ENCODE measurements at places on chromosomes 7 and 10.
A peak's percentile ranks its signal among the peaks of the same experiment; 100 is the strongest.

- no peaks in the 10 kb centered on the region for H3K36me3 ChIP-seq
- DNase-seq, result no peak
- H3K4me1 ChIP-seq, result no peaks in the 10 kb centered on the region
- H3K27me3 ChIP-seq, result no peaks in the 10 kb centered on the region
- no peak overlapping the region for H3K27ac ChIP-seq
- no peak overlapping the region for H3K4me3 ChIP-seq
Measured at GRCh38 chr7:19066170-19066569, 51.3 kb downstream of the TWIST1 start.

DNA sequence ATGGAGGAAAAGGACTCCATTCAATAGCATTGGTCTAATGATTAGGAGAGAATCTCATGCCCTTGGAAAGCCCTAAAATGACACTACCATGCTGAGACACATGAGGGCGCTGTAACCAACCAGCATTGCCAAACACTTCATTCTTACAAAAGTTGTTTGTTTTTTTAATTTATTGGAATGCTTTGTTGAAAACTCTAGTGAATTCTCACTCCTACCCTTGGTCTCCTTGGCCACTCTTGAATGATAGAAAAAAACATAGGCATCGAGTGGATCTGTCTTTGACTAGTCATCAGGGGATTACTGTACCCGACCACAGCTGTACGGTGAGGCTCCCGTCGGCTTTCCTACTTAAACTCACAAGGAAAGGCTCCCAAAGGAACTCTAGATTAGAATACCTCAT is 29.3 kb upstream of the ADD3 start:
- no peak overlapping the region for H3K4me3 ChIP-seq
- H3K27me3 ChIP-seq, result no peaks in the 10 kb centered on the region
- peak overlapping the region; percentile 20 for H3K27ac ChIP-seq
- H3K36me3 ChIP-seq, result no peaks in the 10 kb centered on the region
- DNase-seq, result peak; percentile 46

DNA sequence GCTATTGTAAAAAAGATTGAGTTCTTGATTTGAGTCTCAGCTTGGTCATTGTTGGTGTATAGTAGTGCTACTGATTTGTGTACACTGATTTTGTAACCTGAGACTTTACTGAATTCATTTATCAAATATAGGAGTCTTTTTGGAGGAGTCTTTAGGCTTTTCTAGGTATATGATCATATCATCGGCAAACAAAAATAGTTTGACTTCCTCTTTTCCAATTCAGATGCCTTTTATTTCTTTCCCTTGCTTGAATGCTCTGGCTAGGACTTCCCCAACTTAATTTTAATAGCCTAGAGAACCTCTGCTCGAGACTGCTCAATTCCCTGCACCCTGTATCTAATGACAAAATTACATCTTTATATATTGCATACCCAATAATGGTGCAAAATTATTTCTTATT is 154.4 kb downstream of the CCDC7 start:
- no peak overlapping the region for H3K4me3 ChIP-seq
- H3K27ac ChIP-seq, result no peak overlapping the region
- H3K36me3 ChIP-seq, result no peaks in the 10 kb centered on the region

- DNase-seq, result peak; percentile 81
- H3K36me3 ChIP-seq, result no peaks in the 10 kb centered on the region
- H3K4me1 ChIP-seq, result peaks cover 10% of the 10 kb centered on the region
Measured at GRCh38 chr7:47379629-47380324, 202.1 kb downstream of the TNS3 start.

DNA sequence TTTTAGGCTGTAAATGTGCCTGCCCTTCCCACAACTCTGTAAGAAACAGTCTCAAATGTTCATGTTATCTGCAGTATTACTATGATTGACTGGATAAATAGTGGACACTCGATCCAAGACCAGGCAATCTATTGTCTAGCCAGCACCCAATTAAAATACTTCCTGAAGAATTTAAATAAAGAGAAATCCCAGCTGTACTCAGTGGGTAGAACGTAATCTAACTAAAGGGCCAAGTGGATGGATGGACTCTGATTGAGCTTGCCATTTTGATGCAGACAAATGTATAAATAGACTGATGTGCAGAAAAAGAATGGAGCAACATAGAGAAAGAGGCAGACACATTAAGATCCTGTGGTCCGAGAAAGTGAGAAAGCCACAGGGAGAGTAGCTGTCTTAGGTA is 158.0 kb downstream of the IPMK start:
- no peaks in the 10 kb centered on the region for H3K27me3 ChIP-seq
- no peaks in the 10 kb centered on the region for H3K36me3 ChIP-seq
- no peak overlapping the region for H3K27ac ChIP-seq
- no peaks in the 10 kb centered on the region for H3K4me1 ChIP-seq

GRCh38 chr10:33164060-33164709 is 170.3 kb downstream of the NRP1 start:
- H3K4me1 ChIP-seq, result no peaks in the 10 kb centered on the region
- H3K27ac ChIP-seq, result no peak overlapping the region
- H3K4me3 ChIP-seq, result no peak overlapping the region
- no peaks in the 10 kb centered on the region for H3K27me3 ChIP-seq

DNA sequence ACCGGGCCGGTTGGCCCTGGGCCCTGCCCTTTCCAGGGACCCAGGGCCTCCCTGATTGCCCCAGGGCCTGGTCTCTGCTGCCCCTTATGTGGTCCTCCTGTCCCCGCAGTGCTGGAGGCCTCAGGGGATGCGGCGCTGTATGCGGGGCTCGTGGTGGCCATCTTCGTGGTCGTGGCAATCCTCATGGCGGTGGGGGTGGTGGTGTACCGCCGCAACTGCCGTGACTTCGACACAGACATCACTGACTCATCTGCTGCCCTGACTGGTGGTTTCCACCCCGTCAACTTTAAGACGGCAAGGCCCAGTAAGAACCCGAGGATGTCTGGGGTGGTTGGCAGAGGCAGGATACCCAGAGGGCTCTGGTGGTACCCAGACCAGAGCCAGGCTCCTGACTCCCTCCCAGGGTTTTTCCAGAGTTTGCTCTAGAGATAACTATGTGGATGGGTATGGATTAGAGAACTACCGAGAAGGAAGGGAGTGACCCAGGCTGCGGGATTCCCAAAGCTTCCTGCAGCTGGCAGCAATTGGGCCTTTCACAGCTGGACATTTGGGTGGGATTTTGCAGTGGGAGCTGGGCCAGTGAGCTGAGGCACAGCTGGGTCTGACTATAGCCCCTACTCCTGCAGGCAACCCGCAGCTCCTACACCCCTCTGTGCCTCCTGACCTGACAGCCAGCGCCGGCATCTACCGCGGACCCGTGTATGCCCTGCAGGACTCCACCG is 28.1 kb upstream of the SLC29A3 start:
- peaks cover 9% of the 10 kb centered on the region for H3K4me1 ChIP-seq
- H3K36me3 ChIP-seq, result no peaks in the 10 kb centered on the region
- no peak overlapping the region for H3K27ac ChIP-seq
- H3K4me3 ChIP-seq, result no peak overlapping the region
- no peaks in the 10 kb centered on the region for H3K27me3 ChIP-seq

- H3K4me3 ChIP-seq, result no peak overlapping the region
- no peaks in the 10 kb centered on the region for H3K36me3 ChIP-seq
- DNase-seq, result no peak
- H3K4me1 ChIP-seq, result no peaks in the 10 kb centered on the region
- H3K27ac ChIP-seq, result no peak overlapping the region
Measured at GRCh38 chr7:44920119-44920518, 34.8 kb upstream of the PURB start.

GRCh38 chr7:137146552-137147337 is 196.8 kb downstream of the PTN start:
- H3K4me1 ChIP-seq, result no peaks in the 10 kb centered on the region
- no peaks in the 10 kb centered on the region for H3K36me3 ChIP-seq
- H3K27ac ChIP-seq, result no peak overlapping the region
- DNase-seq, result no peak
